ENCODE measurements at places on chromosomes 13 and 19.

GRCh38 chr13:50714891-50715290 is 128.6 kb downstream of the DLEU7 start:
- DNase-seq, result no peak

DNA sequence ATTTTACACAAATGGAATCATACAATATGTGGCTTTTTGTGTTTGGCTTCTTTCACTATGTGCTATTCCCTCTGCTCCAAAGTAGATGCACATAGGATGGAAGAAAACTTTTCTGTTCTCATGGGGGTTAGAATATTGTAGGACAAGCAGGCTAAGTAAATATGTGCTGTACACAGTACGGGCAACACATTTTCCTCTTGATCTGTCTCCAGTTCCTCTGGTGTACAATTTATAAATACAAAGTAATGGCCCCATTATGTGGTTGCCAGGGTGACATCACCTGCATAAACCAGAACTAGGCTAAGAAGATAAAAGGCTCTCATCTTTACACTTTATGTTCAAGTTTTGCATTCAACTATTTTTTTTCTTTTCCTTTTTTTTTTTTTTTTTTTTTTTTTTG is 41.0 kb upstream of the SOX21 start:
- DNase-seq, result no peak

- no peak for DNase-seq
These were observed at the start of gene TSPAN16 for GRCh38 chr19:11295665-11296245. TSS of gene TSPAN16 (plus strand) at chr19:11296160. CDS start at chr19:11296298, 138 bp downstream.

- DNase-seq, result no peak
These were observed 188.7 kb downstream of the TM9SF2 start for GRCh38 chr13:99689955-99690354.

DNA sequence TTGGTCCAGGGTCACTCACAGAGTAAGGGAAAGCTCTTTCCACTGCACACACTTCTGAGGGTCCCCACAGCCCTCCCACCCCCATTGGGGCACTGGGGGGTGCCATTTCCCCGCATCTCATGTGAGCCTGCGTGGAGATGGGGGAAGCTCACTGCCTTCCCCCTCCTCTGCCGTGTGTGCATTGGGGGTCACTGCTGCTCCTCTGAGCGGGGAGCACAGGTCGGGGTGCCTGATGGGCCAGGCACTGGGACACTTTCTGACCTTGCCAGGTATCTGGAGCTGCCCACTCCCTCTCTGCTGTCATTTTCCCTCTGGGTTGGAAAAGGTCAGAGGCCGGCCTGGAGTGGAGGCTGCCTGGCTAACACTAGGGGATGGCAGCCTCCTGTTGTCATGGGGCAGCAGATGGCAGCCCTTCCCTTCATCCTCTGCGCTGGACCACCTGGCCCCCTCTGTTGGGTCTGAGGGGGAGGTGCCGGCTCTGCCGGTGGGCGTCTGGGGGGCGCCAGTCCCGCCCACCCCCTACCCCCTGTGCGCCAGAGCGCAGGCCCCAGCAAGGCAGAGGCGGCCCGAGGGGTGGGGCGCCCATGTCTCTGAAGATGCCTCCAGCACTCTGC is 9.1 kb downstream of the SSBP4 start:
- no peak for DNase-seq

GRCh38 chr13:34611671-34612070 is 330.4 kb upstream of the NBEA start:
- DNase-seq, result no peak
